ENCODE measurements at places on chromosomes 1 and 21.

GRCh38 chr1:91501523-91501851 is 836 bp downstream of the CDC7 start:
- peak; percentile 56 for DNase-seq

DNA sequence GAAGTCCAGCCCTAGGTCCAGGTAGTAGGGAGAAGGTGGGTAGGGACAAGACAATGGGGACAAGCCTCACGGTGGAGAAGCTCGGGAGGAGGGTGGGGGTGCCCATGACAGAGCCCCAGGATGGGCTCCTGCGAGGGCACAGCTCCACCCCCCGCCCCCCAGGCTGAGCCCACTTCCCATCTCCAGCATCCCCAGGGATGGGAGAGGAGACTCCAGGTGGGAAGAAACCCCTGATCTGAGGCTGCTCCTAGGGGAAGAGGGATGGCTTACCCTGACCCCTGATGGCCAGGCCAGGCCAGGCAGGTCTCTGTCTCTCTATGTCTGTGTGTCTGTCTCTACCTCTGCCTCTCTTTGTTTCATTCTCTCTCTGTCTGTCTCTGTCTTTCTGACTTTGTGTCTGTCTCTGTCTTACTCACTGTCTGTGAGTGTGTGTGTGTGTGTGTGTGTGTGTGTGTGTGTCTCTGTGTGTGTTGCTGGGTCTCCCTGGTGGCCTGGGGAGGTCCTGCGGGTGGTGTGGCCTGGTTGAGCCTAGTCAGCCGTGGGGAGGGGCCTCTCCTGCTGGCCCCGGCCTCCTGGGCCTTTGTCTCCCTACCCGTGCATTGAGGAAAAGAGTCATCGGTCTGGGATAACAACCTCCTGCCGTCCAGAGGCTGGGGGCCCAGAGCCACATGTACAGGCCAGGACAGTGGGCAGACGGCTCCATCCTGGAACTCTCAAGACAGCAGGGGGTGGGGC is 45.7 kb downstream of the WNT9A start:
- no peak for DNase-seq

DNA sequence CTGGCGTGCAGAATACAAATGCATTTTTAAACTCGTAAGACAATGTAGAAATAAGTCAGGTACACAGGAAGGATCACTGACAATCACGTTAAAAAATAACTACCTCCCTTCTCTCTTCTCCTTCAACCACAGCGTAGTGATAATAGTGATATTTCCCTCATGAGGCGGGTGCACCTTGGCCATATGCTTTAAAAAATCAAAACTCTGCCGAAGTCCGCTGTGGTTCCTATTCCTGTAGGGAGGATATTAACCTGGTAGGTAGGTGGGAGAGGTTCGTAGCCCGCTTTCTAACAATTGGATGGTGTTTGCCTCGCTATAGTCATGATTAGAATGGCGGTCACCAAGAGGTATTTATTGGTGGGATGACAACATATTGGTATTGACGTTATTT is 732 bp downstream of the GREM2 start:
- DNase-seq, result no peak

GRCh38 chr1:244968471-244968871 is 104.1 kb upstream of the HNRNPU start:
- DNase-seq, result no peak

DNA sequence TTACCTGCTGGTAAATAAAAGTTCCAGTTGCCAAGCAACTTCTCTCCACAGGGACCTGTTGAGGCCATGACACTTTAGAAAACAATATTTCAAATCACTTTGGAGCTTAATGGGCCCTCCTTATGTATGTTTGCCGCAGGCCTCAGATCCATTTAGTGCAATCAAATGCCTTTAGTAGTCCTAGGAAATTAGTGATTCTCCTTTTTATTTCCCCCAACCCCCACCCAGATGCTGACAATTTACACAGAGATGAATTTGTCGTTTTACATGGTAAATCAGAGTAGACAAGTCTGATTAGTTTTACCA is 83.6 kb downstream of the CLIC4 start:
- peak; percentile 38 for DNase-seq

DNA sequence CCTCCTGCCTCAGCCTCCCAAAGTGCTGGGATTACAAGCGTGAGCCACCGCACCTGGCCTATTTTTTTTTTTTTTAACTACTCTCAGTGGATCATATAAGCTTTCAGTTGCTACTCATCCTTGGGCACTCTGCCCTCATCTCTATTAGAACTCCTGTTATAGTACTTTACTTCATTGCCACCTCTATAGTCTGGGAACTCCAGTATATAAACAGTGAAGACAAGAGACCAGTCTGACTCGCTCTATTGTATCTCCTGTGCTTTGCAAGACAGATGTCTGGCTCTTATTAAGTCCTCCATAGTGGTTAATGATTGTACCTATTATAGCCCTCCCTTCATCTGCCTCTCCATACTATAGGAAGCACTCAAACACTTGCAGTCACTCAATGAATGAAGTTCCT is 15.1 kb downstream of the KHDRBS1 start:
- DNase-seq, result no peak

GRCh38 chr1:222618880-222619596 is 1.1 kb downstream of the MIA3 start:
- no peak for DNase-seq

DNA sequence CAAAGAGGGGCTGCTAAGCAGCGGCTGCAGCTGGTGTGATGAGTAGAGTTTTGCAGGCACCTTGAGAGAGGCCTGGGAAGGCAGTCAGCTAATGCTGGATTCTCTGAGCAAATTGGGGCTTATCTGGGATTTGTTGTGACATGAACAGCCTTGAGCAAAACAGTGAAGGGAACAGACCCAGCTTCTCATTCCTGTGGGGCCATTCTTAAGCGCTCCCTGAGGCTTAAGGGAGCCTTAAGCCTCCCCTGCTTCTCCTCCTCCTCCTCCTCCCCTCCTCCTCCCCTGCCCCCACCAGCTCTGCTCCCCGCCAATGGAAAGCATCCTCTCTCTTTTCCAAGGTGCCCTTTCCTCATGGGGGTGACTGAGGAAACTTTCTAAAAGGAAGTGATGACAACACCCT is 21.3 kb downstream of the HMGCS2 start:
- no peak for DNase-seq

- DNase-seq, result no peak
These were observed 113.3 kb downstream of the PTPN14 start for GRCh38 chr1:214438075-214438474.

- DNase-seq, result no peak
These were observed 112.3 kb downstream of the HLX start for GRCh38 chr1:220991506-220991905.
